Activated T-helper 2 cell treated with anti-CD3 and anti-CD28 coated beads, Interferon-gamma antibody, Interleukin-2, Interleukin-4, amounts not matched to agents 10 μg/mL and 5 μg/mL and 100 μg/mL, durations not matched to agents 14 hours and 24 hours and 36 hours (primary cell): ENCODE measurements at places on chromosomes 13 and 19.

DNA sequence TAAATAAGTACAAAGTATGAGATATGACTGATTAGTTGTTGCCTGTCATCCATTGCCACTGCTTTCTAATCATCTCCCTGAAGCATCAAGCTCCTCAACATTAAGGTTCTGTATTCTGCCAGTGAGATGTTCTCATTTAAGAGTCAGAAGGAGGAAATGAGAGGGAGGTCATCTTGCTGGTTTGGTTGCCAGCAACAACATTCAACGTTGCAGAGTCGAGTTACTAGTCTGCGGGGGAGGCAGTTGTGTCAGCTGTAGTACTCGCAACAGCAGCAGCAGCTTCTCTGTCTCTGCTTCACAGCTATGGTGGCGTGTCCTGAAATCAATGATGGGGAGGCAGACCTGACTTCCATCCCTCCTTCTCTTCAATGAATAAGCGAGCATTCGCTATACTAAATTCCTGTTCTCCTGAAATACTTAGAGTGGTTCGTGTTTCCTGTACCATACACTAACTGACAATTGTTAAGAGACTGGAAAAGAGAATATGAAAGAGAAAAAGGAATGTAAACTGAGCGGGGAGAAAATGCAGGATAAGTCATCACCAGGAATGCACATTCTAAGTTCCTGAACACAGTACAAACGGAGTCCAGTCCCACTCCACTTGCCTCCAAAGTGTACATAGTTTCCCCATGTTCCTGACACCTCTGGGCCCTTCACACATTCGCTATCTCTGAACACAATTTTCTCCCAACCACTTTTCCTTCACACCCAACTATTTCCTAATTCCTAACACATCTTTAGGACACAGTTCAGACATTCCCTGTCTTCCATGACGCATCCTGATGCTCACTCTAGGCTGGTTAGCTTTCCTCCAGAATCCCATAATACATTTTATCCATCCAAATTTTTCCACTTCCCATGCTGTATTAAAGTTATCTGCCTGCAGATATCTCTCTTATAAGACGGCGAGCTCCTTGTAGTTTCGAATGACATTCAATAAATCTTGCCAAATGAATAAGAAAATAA is 263.0 kb downstream of the KLF12 start:
- no peak for DNase-seq

- no peak for DNase-seq
Measured at GRCh38 chr19:5121266-5122120, 152.6 kb downstream of the KDM4B start.

- DNase-seq = no peak
Measured at GRCh38 chr13:99774644-99775043, 196.9 kb downstream of the ZIC5 start.

GRCh38 chr13:41675306-41675705 is 218.0 kb downstream of the RGCC start:
- no peak for DNase-seq

DNA sequence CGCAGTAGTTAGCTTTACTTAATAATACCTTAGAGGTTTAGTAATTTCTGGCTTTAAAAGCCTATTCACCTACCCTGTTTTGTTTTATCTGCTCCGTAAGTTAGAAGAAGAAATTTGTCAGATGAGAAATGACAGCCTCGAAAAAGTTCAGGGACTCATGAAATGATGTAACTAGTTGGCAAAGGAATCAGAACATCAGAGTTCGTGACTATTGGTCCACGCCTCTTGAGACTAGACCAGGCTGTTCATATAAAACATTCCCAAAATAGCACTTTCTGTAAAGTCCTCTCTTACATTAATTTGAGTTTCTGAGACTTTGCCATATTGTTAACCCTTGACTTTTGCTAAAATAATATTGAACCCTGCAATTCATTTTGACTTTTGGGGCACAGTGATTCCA is 92.0 kb downstream of the HS6ST3 start:
- no peak for DNase-seq

DNA sequence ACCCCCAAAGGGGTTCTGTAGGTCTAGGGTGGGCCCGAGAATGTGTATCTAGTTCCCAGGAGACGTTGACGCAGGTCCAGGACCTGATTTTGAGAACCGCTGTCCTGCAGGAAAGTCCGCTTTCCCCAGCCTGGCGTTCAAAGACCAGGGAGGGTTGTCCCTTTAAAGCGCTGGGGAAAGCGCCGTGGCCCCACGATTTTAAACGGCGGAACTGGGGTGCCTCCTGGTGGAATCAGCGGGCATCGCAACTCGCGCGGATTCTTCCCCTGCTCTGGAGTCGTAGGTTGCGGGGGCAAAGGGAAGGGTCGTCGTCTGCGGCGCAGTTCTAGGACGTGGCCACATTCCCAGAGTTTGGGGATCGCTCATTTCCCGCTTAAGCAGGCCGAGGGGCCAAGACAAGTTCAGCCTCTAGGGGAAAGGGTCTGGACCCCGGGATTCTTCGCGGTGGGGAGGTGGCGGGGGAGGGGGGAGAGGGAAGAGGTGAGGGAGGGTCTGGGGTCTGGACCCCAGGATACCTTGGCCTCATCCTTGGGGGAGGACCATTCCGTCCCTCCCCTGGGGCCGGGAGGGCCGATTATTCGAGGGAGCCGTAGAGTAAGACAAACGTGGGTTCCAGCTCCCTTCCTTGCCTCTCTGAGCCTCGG is 7.7 kb downstream of the PNMA8B start:
- peak; percentile 66 for DNase-seq

GRCh38 chr13:98945863-98946605 is 31.8 kb downstream of the DOCK9 start:
- DNase-seq = no peak

DNA sequence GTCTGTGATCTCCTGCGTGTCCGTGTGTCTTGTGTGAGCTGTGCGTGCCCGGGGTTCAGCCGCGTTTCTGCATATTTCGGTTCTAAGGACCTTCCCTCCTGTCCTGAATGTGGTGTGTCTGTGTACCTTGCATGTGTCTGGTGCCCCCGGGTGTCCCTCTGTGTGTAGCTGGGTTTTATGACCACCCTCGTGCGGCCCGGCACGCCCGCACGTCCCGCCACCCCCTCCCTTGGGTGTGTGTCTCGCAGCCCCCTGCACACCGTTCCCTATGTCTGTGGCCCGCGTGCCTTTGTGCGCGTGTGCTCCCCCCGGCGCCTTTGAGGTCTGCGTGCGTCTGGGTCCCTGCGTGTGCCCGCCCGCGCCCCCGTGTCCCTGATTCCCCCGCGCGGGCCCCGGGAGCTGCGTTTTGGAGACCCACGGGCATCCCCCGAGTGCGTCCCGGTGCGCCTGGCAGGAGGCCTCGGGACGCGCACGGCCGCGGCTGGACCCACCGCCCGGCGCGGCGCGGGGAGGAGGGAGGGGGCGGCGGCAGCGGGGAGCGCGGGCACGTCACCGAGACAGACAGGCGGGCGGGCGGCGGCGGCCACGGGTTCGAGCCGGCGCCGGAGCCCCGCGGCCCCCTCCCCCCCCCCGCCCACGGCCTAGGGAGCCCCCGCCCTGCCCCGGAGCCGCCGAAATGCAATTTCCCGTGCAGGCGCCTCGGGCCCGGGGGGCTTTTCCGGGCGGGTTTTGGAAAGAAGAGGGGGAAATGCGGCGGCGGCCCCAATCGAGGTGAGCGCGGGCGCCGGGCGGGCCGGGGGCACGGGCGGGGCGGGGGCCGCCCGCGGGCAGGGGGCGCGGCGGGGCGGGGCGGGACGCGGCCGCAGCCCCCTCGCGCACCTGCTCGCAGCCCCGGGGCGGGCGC is 12.0 kb upstream of the NANOS3 start:
- DNase-seq = no peak

DNA sequence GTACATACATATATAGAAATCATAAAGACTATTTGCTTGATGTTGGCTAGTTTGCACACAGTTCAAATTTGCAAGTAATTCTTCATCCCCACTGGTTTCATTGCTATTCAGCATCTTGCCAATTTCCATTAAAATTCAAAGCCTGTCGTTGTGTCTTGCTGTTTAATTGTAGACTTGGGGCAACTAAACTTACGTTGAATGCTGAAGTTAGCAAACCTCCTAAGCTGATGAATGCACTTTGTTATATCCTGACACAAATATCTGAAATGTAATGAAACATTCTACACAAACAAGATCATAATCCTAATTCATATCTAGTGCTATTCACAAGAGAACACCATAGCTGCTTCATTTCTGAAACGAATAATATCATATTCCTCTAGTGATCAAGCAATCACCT is 381.2 kb downstream of the ITGBL1 start:
- DNase-seq = no peak

- no peak for DNase-seq
Measured at GRCh38 chr13:36382030-36382429, 35.8 kb upstream of the SPART start.

GRCh38 chr13:38872693-38873092 is 117.9 kb downstream of the STOML3 start:
- no peak for DNase-seq

DNA sequence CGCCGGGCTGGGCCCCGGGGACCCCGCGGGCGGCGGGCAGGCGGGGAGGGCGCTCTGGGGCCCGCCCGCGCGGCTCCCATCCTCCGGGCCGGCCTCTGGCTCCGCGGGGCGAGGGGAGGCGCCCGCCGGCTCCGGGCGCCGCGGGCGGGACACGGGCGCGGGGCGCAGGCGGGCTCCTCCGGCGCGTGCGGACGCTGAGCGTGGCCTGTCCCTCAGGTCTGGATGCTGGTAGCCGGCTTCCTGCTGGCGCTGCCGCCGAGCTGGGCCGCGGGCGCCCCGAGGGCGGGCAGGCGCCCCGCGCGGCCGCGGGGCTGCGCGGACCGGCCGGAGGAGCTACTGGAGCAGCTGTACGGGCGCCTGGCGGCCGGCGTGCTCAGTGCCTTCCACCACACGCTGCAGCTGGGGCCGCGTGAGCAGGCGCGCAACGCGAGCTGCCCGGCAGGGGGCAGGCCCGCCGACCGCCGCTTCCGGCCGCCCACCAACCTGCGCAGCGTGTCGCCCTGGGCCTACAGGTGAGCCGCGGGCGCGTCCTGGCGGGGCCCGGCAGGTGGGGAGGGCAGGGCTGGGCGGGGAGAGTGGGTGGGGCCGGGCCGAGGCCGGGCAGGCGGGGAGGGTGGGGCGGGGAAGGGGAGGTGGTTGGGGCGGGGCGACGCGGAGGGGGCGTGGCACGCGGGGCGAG is 420 bp downstream of the IL17D start:
- peak; percentile 69 for DNase-seq

- no peak for DNase-seq
Measured at GRCh38 chr19:19568802-19569756, 31.0 kb downstream of the CILP2 start.

- no peak for DNase-seq
Measured at GRCh38 chr19:4094291-4094690, 27.6 kb upstream of the ZBTB7A start.

- DNase-seq = no peak
Measured at GRCh38 chr13:31015199-31015598, 82.7 kb downstream of the TEX26 start.

DNA sequence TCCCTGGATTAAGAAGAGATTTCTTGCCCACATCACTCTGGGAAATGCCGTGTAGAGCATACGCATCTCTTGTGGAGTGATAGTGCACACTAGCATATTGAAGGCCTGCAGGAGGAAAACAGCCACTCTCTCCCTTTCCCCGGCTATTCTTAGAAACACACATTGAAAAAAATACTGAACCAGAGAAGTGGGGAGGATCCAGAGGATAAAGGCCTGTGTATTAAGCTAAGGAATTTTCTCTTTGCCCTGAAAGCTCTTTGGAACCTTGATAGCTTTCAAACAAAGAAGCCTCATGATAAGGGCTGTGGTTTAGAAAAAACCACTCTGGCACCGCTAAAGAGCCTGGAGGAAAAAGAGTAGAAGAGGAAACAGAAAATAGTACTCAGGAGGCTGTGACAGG is 386.1 kb upstream of the NBEA start:
- DNase-seq = no peak

DNA sequence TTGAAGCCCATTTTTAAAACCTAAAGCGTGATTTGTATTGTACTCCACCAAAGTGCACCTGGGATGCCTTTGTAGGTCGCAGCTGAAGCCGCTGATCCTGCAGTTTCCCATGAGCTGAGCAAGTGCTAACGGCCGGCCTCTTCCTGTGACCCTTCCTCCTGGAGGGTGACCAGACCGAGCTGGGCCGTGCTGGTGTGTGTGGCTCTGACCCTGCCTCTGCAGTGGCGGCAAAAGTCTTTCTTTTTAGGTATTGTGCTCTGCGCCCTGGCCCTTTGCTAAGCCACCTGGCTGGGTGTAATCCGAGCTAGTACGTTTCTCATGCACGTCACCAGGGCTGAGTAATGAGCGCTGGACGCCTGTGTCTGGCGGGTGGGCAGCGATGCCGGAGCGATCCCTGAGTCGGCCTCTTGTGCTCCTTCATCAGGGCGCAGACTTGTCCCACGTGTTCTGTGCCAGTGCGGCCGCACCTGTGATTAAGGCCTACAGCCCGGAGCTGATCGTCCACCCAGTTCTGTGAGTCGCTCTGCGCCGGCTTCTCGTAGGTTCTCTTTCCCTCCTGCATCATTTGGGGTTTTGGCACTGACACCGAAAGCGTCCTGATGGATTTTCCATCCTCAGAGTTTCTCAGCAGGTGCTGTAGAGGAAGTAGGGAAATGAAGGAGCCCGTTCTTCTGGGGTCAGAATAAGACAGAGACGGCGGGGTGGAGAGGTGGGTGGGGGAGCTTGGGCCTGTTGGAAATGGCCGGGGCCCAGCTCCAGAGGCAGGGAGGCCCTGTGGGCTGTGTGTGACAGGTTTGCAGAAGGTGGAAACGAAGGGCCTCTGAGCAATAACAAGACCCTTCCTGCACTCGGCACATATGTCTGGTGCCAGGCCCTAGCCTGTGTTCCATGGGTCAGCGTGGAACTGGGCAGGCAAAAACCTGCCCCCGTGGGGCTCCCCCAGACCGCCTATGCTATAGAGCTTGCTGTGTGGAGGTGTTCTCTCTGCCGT is 9.7 kb downstream of the NAXD start:
- DNase-seq = no peak

DNA sequence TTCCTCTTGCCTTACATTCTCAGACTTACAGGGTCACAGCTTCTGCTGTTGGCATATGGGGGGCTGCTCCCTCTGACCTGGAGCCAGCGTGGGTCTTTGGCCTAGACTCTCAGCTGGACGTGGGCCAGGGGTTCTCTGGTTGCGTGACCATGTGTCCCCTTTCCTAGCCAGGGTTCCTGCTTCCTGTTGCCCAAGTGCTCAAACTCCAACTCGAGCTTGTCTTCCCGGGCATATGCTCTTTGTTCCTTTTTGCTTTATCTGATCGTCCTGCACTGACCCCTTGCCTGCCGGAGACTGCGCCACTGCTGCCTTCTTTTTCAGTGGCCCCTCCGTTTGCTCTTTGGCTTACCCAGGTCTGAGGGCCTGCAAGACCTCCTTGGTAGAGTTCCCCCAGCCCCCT is 25.3 kb upstream of the GPR183 start:
- no peak for DNase-seq

DNA sequence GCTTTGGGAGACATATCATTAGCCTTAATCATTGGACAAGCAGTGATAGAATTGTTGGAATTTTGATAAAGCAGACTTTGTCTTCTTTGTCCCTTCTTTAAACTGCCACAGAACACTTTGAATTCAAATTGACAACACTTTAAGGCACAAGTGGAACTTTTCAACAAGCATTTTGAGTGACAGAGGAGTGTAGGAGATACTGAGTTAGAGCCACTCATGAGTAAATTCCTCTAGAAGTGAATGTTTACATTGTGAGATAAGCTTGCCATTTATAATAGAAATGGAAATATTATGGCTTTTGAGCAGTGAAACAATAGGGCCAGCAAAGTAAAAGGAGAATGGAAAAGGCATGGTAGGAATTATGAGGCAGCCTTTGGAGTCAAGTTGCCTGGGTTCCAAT is 515.8 kb downstream of the SLITRK6 start:
- no peak for DNase-seq
